RPMI7951 (cell line): ENCODE measurements at places on chromosomes 11 and 22. TPM values are rescaled to one million over a fixed set of nuclear protein-coding genes. Genes with fewer than 3 reads are reported as not detected.

FXYD6 gene
- 0.24 and 0.78 TPM in 2 replicates for total RNA-seq

MAPK8IP1 gene
- 2.5 and 3.0 TPM in 2 replicates for total RNA-seq

PRRG4 gene
- total RNA-seq: 0.24 and 0.49 TPM in 2 replicates

PANX3 gene
- not detected in 2 replicates for total RNA-seq

RAB38 gene
- total RNA-seq: 13.5 and 17.1 TPM in 2 replicates

MRPL17 gene
- 98.0 and 98.4 TPM in 2 replicates for total RNA-seq

GVQW3 gene
- 2.5 and 3.6 TPM in 2 replicates for total RNA-seq

NRXN2 gene
- 0.10 and 0.36 TPM in 2 replicates for total RNA-seq
